DMS53 (cell line): ENCODE measurements at places on chromosomes 12 and 14.

DNA sequence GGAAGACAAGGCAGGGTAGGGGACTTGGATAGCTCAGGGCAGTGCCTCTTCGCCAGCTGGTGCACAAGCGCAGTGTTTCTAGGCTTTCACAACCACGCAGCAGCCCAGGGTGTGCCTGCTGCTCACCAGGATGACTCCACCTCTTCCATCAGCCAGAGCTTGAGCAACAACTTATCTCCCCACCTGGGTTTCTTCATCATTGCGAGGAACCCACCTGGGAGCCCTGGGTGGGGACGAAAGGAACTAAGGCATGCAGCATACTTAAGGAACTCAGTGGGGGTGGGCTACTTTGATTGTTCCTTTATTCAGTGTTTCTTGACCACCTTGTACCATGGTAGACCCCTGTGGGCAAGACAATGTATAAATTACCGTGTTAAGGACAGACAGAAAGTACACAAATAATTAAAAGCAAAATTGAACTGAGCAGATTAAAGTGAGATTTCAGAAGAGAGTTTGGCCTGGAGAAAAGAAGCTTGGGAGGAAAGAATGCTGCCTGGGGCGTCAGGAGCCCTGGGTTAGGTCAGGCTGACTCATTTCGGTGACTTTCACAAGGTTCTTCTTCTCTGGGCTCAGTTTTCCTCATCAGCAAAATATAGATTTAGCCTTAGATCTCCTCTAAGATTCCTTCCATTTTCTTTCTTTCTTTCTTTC is 22.9 kb downstream of the KRT18 start:
- DNase-seq, result no peak

GRCh38 chr14:39266525-39266870 is 32.8 kb downstream of the MIA2 start:
- peak; percentile 92 for DNase-seq

DNA sequence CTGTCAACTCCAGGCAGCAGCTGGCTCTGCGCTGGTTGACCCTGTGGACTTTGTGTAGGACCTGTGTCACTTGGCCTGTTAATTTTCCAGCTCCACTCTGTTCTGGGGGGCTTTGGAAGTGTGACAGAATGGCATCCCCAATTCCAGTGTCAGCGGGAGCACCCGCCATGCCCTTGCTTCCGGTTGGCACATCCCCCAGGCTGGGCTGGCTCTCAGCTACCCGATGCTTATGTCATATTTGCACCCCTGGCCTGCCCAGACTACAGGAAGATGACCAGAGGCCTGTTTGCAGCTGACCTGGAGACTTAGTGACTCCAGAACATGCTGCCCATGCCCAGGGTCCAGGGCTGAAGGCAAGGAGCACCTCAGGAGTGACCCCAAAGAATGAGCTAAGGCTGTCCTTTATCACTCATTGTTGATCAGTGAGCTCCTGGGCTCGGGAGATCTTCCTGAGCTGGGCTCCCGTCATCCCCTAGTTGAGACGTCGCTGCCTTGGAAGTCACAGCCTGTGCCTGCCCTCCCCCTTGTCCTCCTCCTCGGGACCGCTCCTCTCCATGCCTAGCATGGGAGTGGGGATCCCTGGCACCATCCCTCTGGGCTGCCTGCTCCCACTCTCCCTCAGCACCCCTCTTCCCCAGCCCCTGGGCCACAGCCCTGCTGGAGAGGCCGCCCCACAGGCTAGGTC is 163.4 kb upstream of the RTL1 start:
- DNase-seq, result no peak

DNA sequence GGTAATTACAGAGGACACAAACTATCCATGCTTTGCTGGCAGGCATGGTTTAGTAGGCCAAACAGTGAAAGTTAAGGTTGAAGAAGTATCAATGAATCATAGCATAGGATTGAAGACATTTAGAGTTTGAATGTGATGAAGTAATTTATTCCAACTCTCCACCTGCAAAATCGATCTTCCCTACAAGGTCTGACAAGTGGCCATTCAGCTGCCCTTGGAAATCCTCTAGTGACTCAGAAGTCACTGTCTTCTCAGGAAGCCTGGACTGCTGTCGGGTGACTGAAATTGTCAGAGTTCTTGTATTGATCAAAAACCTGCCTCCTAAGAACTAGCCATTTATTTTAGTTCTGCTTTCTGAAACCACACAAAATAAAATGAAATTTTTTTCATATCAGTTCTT is 17.7 kb upstream of the STXBP6 start:
- DNase-seq, result no peak

DNA sequence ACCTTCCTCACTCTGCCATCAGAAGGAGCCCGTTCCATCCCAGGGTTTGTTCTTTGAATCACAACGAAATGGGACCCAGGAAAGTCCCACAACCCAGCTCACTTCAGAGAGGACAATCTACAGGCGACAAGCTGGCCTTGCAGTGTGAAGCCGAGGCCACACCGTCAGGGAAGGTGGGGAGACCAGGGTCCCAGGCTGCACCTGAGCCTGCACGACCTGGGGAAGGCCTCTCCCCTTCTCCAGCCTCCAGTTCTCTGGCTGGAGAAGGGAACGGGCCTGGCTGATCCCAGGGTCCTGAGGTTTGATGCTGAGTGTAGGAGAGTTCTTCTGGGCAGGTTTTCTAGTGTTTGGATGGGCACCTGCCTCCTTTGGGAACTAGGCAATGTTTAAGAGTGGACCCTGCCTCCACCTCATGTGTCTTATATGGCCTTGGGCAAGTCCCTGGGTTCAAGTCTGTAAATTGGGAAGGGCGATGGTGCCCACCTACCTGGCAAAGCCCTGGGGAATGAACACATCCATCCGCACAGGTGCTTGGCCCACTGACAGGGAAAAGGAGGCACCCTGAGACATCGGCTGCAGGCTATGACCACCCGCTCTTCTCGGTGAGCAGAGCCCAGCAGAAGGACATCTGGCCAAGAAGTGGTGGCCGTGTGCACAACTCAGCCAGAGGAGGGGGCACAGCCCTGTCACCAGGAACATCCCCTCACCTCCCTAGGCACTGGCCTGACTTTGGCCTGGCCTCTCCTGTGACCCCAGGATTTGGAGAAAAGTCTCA is 77.9 kb upstream of the BCL11B start:
- no peak for DNase-seq
